Skeletal muscle cell (primary cell): ENCODE measurements at places on chromosomes 16 and 17.

DNA sequence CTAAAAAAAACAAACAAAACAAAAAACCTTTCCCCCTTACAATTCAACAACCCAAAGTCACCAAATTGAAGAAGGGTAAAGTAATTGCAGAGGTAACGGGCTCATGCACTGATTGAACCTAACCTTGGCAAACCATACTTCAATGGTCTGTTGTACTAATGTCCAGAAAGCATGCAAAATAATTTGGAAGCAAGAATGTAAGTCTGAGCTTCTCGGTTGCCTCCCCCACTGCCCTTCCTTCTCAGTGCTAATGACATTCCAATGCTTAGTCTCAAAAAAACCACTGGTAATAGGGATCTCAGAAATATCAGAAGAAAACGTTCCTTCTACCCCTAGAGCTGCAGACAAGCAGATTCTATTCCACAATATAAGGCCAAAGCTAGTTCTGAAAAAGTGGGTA is 15.8 kb downstream of the KRABD2 start:
- no peak for DNase-seq

GRCh38 chr17:17810084-17810894 is 26.5 kb downstream of the SREBF1 start:
- peak; percentile 35 for DNase-seq

DNA sequence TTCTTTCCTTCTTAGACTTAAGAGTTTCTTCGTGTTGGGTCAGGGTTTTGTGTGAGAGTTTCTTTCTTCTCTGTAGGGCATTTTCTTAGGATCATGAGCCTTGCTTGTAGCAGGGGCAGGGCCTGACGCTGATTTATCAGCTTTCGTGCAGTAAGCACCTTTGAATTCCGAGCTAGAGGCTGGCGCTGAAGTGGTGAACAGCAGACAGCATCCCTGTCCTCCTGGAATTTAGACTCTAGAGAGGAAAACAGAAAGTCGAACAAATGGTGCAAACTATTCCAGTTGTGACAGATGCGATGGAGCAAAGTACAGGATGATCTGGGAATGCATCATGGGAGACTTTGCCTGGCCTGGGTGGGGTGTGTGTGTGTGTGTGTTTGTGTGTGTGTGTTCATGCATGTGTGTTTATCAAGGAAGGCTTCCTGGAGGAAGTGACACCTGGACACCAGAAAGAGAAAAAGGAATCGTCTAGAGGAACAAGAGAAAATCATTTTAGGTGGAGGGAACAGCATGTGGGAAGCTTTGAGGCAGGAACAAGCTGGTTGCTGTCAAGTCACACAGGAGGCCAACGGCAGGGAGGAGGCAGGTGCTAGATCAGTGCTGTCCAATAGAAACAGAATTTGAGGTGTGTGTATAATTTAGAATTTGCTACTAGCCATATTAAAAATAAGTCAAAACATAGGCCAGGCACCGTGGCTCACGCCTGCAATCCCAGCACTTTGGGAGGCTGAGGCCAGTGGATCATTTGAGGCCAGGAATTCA is 60.2 kb downstream of the WWP2 start:
- no peak for DNase-seq

GRCh38 chr16:81925016-81925415 is 86.3 kb downstream of the SDR42E1 start:
- DNase-seq, result no peak

DNA sequence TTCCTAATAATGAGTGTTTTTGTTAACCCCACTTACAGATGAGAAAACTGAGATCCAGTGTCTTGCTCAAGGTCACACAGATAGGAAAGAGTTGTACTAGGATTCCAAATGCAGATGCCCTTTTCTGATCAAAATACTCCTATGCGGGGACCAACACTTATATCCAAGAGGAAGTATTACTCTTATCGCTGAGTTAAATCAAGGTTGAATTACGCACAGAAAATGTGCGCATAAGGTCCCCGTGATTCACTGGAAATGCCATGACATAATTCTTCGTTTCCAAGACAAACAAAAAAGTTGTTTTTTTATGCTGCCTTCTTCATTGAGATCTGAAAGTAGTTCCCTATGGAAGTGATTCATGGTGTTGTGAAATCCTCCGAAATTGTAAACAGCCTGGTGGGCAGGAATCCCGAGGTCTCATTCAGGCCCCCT is 463.8 kb upstream of the HSBP1 start:
- peak; percentile 67 for DNase-seq

DNA sequence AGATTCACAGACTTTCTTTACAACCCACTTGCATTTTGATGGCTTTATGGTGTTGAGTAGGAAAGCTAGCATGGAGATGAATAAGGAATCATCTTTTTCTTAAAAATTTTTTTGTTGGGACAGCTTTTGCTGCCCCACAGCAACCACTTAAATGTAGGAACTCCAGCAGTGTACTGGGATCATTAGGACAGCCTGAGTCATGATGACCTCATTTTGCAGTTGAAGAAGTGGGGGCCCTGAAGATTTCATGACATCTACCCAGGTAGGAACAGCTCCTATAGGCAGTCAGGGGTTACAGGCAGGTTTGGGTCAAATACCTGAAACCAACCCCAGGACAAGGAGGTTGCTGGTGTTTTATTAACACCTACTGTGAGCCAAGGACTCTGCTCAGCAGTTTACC is 2.1 kb downstream of the METTL22 start:
- no peak for DNase-seq

DNA sequence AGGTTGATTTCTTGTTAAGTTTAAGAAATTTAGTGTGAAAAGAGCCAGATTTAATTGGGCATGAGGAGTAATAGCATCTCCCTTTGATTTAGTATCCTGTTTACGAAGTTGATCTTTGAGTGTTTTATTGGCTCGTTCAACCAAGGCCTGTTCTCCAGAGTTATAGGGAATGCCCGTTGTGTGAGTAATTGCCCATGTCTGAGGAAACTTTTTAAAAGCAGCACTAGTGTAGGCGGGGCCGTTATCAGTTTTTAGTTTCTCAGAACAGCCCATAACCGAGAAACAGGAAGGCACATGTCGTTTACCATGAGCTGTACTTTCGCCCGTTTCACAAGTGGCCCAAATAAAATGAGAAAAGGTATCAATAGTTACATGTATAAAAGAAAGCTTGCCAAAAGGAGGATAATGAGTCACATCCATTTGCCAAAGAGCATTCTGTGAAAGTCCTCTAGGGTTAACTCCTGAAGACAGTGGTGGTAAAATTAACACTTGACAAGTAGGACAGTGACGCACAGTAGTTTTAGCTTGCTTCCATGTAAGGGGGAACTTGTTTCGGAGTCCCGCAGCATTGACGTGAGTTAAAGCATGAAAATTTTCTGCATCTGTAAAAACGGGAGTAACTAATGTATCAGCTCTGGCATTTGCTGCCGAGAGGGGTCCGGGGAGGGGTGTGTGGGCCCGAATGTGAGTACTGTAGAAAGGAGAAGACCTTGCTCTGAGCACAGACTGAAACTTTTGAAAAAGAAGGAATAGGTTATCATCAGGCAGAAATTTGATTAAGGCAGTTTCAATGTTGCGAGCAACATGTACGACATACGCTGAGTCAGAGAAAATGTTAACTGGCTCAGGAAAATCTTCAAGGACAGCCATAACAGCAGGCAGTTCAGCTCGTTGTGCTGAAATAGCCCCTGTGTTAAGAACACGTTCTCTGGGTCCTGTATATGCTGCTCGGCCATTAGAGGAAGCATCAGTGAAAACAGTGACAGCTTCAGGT is 18.5 kb upstream of the KCTD5 start:
- DNase-seq, result no peak

- no peak for DNase-seq
Measured at GRCh38 chr16:28279006-28279405, 13.3 kb upstream of the SBK1 start.
